Stimulated activated CD4-positive, alpha-beta T cell treated with anti-CD3 and anti-CD28 coated beads, Interleukin-15, amount 100 ng/mL, for 1 hour (primary cell): ENCODE measurements at places on chromosomes 4 and X.

DNA sequence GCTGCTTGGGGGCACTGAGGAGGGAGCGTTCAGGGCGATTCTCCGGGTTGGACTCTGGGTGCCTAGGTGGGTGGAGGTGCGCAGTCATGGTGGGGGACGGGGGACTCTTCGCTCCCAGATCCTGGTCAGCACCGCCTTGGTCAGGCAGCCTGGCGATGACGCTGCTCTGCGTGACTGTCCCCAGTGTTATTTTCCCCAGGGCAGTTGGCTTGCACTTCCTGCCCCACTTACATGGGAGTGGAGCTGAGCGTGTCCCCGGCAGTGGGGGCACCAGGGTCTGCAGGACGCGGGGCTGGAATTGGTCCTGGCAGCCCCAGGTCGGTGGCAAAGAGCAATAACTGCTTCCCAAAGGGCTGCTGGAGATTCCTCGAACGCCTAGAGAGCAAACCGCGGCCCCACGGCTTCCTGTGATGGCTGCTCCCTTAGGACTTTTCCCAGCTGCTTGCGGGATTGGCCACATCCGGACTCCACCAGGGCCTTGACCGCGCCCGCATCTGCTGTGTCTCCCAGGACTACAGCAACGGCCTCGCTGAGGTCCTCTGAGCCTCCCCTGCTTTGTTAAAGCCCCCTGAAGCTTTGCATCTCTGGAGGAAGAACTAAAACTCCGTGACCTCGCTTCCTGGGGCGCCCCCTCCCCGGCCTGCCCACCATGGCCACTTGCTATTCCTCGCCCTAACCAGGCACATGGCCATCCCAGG, 35.3 kb upstream of the GPR78 start:
- DNase-seq: no peak

GRCh38 chrX:39802908-39803307, 294.9 kb downstream of the BCOR start:
- DNase-seq: no peak

- no peak for DNase-seq
These were observed 136.2 kb upstream of the RASGEF1B start for GRCh38 chr4:81607950-81608349.

DNA sequence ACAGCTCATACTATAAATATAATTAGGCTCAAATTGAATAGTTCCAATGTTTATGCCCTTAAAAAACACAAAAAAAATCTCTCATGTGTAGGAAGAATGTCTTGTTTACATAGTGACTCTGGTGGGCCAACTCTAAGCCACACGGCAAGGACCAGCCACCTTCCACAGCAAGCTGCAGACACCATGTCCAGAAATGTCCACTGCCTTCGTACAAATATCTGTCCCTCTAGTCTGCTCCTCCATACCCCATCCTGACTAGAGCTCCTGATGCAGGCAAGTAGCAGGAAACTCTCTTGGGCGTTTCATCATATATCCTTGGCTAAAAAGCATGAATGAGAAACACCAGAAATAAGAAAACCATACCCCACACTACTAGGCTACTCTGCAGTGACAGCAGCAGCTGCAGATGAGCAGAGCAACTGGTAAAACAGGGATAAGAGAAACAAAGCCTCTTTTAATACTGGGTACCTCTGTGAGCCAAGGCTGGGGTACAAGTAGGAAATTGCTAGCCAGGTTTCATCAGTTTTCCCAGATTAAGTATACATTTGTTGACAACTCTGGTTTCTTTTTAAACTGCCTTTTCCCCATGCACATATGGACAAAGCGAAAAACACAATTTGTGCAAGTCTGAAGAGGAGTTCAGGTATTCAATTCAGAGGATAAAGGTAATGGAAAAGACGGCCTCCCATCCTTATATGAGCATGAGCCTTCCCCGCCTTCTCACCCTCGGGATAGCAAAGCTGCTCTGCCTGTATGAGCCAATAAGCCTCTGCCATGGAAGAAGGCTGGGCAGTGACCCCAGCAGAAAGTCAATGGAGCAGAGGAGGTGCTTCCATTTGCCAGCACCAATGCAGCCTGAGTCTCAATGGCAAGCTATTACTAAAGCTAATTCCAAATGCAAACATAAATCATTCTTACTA, 245.4 kb downstream of the DCLK2 start:
- no peak for DNase-seq

- DNase-seq: no peak
These were observed at the start of gene MSX1 for GRCh38 chr4:4859325-4859798. Gene MSX1 (plus strand): TSS chr4:4859665. CDS start chr4:4859900, 235 bp downstream.

GRCh38 chr4:64341711-64342110, 67.5 kb downstream of the TECRL start:
- no peak for DNase-seq

DNA sequence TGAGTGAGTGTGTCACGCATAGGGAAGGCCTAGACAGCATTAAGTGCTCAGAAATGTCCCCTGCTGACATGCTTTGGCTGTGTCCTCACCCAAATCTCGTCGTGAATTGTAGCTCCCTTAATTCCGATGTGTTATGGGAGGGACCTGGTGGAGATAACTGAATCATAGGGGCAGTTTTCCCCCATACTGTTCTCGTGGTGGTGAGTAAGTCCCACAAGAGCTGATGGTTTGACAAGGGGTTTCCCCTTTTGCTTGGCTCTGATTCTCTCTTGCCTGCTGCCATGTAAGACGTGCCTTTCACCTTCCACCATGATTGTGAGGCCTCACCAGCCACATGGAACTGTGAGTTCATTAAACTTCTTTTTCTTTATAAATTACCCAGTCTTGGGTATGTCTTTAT, 78.0 kb downstream of the NSUN7 start:
- DNase-seq: no peak

DNA sequence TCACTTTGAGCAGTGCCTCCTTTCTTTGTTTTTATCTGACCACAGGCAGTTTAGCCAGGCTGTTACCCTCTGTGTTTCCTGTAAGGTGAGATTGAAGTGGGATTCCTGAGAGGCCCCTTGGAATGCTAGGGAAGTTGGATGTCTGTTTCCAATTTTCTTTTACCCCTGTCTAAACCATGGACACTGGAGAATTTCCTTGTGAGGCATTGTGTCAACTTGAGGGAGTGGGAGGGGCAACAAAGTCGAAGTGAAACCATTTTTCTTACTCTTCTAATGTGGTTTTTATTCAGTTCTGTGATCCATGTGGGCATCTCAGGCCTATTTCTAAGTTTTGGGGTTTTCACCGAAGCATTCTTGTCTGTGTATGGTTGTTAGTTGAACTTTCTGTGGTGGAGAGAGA, 296.1 kb upstream of the UGT8 start:
- no peak for DNase-seq

- DNase-seq: no peak
These were observed 1.4 kb upstream of the FNIP2 start for GRCh38 chr4:158767451-158767850.

- no peak for DNase-seq
These were observed 8.2 kb downstream of the FHIP1A start for GRCh38 chr4:151417164-151417571.

DNA sequence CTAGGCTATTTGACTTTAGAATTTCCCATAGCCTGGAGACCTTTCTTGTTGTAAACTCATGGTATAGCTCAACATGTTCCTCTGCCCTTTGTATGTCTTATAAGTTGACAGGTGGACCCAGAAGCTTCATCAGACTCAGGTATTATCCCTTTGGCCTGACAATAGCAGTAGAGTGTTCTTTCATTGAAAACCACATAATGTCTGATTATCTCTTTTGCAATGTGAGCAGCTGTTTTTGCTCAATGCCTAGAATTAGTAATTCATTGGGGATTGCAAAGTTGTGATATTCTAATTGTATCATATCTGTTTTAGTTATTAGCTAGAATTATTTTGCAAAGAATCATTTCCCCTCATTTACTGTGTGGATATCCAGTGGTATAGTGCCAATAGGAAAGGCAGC, 27.5 kb downstream of the TBC1D19 start:
- DNase-seq: no peak

DNA sequence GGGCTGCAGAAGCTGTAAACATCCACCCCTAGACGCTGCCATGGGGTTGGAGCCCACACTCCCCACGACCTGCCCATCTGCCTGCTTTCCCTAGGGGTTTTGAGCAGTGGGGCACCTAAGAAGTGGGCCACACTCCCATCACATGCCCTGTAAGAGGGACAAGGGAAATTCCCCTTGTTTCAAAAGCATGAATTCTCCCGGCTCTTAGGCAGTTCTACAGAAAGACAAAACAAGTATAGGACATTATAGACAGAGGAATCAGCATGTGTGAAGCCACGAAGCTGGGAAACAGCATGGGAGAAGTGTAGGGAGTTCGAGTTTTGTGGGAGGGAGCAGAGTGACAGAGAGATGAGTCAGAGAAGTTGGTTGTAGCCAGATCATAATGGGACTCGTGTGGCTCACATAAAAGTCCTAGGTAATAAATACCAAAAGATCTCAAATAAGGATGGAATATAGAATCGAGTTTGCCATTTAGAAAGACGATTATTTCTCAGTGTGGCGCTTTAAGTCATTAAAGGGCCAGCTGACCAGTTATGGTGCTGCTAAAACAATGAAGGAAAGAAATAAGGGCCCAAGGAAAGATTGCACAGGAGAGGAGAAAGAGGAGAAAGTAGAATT, 23.9 kb downstream of the APOO start:
- DNase-seq: no peak

- no peak for DNase-seq
These were observed 2528.4 kb downstream of the ARAP2 start for GRCh38 chr4:33715841-33716395.

DNA sequence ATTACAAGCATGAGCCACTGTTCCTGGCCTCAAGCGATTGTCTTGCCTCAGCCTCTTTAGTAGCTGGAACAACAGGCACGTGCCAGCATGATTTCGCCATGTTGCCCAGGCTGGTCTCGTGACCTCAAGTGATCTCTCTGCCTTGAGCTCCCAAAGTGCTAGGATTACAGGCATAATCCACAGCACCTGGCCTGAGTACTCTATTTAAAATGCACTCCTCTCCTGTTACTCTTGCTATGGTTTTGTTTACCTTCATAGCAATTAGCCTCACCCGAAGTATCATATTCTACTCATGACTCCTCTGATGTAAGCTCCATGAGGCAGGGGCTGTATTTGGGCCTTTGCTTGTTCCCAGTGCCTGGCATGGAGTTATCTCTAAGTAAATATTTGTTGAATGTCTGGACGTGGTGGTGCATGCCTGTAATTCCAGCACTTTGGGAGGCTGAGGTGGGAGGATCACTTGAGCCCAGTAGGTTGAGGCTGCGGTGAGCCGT, 92.5 kb upstream of the SLC34A2 start:
- DNase-seq: no peak

GRCh38 chr4:46081248-46081647, 42.6 kb downstream of the GABRG1 start:
- DNase-seq: no peak

- no peak for DNase-seq
These were observed 5.2 kb downstream of the DDX3X start for GRCh38 chrX:41339148-41339547.

DNA sequence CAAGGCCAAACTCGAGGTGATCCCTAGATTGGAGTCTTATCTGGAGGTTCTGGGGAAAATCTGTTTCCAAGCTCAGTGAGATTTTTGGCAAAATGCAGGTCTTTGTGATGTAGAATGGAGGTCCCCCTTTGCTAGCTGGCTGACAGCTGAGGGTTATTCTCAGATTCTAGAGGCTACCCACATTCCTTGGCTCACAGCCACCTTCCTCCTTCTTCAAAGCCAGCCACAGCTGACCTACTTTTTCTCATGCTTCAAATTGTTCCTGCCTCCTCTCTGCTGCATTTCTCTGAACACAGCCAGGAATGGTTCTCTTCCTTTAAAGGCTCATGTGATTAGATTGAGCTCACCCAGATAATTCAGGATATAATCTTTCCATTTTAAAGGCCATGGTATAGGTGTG, 86.9 kb downstream of the VCX3A start:
- no peak for DNase-seq

DNA sequence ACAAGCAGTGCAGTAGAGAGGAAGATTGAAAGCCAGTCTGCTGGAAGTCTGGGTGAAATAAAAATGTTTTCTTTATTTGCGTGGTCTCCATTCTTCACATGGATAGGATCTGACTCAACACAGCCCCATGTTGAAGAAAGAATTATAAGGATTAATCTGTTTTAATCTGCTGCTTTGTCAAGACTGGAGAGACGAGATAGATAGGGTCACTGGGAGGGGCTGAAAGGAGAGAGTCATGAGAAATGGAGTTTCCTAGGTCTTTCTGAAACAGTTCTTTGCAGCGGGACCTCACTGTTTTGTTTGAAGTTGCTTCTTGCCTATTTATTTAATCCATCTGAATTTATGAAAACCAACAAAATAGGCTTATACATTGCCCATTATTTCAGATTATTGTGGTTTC, 32.4 kb upstream of the RHOH start:
- DNase-seq: no peak

DNA sequence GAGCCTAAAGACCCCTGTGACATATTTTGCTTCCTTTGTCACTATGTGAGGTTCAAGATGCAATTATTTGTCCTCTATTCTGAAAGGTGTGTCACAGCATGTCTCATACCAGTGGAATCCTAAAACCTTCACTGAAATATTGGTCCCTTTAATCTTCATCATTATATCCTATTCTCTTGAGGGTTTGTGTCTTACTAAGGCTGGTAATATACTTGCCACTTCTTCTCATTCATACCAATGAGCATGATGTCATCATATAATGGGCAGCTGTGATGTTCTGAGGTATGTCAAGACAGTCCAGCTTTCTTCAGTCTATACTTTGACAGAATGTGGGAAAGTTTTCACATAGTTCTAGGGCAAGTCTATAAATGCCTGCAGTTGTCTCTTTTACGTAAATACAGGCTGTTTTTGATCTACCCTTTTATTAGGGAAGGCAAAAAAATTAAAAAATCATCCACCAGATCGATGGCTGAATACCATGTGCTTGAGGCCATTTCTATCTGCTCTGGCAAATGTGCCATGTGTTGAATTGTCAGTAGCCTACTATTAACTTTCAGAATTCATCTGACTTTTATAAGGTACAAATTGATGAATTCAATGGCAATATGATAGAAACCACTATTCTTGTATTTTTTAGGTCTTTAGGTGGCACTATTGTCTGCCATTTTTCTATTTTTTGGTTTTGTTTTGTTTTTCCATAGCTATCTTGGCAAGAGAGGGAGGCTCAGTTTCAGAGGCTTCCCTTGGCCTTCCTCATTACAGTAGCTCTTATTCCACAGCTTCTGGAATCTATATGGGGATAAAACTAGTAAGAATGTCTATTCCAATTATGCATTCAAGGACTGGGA, 209.0 kb downstream of the PPARGC1A start:
- DNase-seq: no peak

DNA sequence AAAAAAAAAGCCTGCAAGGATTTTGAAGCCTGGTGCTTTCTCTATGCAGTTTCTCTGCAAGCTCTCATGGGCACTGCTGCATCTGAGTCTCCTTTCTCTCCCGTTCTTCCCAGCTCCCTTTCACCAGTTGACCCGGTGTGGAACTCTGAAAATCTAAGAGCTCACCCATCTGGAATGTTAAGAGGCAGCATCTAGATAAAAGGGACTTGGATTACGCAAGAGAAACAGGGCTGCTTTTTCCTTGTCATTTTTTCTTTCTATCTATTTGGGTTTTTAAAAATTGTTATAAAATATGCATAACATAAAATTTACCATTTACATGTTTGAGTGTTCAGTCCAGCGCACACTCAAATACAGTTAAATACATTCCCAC, 95.2 kb upstream of the RPS6KA3 start:
- no peak for DNase-seq

GRCh38 chr4:13313856-13314255, 170.3 kb downstream of the RAB28 start:
- DNase-seq: no peak

GRCh38 chr4:73690051-73690738, 50.2 kb upstream of the CXCL8 start:
- no peak for DNase-seq

- DNase-seq: no peak
These were observed 670.3 kb upstream of the FAM241A start for GRCh38 chr4:111475001-111475400.

- no peak for DNase-seq
These were observed 325.7 kb downstream of the PCDH7 start for GRCh38 chr4:31045724-31046318.
